ENCODE measurements at places on chromosomes 13 and 19.

GRCh38 chr13:49645451-49645850, 17.1 kb downstream of the ARL11 start:
- DNase-seq: no peak

- DNase-seq: no peak
These were observed 4.2 kb upstream of the PAFAH1B3 start for GRCh38 chr19:42306646-42307045.

DNA sequence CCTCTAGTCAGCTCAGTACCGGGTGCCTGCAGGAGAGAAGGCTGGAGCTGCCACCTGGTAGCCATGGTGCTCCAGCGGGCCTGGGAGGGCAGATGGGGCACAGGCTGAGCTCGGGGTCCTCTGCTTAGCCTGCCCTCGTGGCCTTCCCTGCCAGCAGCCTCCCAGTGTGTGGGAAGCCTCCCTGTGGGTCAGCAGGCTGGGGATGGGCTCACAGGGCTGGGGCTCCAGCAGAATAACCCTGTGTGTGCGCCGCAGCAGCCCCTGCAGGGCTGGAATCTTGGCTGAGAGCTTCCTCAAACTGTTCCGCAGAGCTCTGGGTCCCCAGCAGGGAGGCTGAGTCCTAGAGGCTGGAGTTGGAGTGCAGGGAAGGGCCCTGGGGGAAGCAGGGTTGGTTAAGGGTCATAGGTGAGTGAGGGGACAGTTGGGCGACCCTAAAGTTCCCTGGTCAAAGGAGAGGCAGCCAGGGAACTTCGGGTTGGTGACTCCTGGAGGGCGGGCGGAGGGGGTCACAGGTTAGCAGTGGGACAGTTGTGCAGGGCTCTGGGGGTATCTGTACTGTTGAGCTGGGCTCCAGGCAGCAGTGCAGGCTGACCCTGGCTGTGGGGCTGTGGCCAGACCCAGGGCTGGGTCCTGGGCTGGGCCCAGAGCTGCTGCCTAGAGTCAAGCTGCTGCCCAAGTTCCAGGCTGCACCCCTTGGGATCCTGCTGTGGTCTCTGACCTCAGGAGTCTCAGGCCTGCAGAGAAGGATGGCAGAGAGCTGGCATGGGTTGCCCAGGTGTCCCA, 14.0 kb downstream of the ARHGAP33 start:
- DNase-seq: no peak

- DNase-seq: no peak
These were observed 3.8 kb upstream of the CDC37 start for GRCh38 chr19:10407096-10407495.

GRCh38 chr19:18742324-18742723, 48.8 kb downstream of the COMP start:
- DNase-seq: no peak

- DNase-seq: no peak
These were observed 85.4 kb upstream of the TM9SF2 start for GRCh38 chr13:99415851-99416331.

DNA sequence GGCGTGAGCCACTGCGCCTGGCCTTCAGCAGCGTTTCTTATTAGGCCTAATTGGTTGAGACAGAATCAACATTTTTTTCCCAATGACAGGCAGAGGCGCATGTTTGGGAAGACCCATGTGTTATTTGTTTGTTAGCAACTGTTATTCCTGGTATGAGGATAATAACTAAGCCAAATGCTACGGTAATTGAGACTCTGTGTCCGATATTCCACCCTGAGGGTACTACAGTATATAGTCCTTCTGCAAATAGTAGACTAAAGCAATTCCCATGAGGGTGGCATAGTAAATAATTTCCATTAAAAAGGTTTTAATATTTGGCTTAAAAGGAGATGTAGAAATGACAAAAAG, 18.4 kb upstream of the CCL25 start:
- DNase-seq: no peak

- DNase-seq: no peak
These were observed 100.9 kb downstream of the MYCBP2 start for GRCh38 chr13:77225946-77226345.

GRCh38 chr19:13623716-13624710, 117.7 kb upstream of the CACNA1A start:
- no peak for DNase-seq

DNA sequence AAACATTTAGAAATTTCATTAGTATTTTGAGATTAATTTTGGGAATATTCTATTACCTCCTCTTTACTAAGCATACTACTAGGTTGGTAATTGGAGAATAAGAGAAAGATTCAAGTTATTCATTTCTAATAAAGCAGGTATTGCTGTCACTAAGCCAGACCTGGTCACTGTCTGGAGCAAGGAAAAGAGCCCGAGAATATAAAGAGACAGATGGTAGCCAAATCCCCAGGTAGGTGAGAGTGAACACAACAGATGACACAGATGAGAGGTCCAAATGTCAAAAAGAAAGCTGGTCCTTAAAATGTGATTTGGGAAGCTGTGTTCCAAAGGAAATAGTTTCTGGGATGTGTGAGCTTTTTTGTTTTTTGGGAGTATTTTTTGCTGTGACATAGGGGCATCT, 128.6 kb downstream of the ZNF100 start:
- DNase-seq: no peak

DNA sequence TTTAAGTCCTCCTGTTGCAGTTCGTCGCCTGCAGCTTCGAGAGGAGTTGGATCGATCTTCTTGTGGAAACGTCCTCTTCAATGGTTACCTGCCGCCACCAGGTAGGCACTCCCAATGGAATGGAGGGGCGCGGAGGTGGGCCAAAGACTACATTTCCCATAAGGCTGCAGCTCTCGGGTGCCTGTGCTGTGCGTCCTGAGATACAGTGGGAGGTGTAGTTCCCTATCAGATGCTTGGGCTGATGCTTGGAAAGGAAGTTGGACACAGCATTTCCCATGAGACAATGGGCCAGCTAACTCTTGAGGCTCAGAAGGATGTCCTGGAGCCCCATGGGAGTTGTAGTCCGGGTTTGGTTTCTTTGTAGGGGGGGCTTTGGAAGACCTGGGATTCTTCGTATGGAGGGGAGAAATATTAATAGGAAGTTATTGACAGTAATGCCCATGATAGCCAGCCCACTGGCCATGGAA, 1.8 kb downstream of the SHKBP1 start:
- no peak for DNase-seq

GRCh38 chr19:30879225-30879624, 470.0 kb downstream of the TSHZ3 start:
- DNase-seq: no peak

- no peak for DNase-seq
These were observed 835.9 kb downstream of the UQCRFS1 start for GRCh38 chr19:28377077-28377476.

GRCh38 chr13:20404488-20405222, 121.0 kb downstream of the CRYL1 start:
- peak; percentile 54 for DNase-seq

DNA sequence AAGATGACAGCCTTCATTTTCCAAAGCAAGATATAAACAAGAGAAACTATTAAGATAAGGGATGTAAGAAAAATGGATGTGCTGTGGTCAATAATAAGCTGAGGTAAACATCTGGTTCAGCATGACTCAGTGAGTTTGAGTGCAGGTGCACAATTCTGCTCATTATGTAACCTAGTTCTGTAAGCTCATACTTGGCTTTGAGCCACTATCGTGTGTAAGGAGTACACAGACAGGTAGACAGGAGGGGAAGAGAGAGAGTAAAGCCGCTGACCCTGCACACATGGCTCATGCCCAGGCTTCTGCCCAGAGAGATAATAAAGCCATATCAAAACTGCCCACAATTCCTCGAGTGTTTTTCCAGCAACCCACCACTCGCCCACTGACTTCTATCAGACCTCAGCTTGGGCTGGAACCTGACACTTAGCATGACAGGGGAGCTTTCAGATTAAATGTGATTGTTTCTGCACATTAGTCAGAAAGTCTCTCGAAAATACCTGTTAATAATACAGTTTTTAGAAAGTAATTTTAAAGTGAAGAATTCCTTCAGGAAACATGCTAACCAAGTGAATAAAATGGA, 51.7 kb downstream of the ZNF91 start:
- no peak for DNase-seq

DNA sequence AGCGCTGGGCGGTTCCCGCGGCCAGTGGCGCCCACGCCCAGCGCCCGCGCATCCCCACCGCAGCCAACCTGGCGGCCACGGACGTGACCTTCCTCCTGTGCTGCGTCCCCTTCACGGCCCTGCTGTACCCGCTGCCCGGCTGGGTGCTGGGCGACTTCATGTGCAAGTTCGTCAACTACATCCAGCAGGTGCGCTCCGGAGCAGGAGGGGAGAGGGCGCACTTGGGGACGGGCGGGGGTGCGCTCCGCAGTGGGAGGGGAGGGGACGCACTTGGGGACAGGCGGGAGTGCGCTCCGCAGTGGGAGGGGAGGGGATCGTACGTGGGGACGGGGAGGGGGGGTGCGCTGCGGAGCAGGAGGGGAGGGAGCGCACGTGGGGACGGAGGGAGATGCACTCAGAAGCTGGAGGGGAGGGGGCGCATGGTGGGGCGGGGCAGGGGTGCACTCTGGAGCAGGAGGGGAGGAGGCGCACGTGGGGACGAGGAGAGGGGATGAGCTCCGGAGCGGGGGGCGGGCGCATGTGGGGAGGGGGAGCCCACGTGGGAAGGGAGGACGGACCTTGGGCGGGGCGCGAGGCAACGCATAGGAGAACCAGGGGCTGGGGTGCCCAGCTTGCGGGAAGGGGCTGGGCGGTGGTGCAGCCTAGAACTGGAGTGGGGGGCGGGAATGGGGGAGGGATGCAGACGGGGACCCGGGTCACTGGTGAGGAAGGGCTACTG, 1.5 kb downstream of the KISS1R start:
- DNase-seq: no peak

DNA sequence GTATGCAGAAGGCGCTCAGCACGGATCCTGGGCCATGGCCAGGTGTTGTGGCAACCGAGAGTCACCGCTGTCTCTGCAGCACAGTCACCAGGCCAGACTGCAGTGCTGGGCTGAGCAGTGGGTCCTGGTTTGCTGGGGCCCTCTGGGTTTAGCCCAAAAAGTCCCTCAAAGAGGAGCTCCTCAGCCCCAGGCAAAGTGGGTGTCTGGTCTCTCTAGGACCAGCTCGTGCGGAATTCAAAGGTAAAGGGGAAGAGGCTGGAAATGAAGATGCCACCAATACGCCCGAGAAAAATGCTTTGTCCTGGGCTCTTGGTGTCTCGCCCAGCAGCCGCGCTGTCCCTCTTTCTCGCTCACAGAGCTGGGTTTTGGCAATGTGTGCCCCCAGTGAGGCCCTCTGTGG, 38.5 kb upstream of the ANKRD10 start:
- no peak for DNase-seq

DNA sequence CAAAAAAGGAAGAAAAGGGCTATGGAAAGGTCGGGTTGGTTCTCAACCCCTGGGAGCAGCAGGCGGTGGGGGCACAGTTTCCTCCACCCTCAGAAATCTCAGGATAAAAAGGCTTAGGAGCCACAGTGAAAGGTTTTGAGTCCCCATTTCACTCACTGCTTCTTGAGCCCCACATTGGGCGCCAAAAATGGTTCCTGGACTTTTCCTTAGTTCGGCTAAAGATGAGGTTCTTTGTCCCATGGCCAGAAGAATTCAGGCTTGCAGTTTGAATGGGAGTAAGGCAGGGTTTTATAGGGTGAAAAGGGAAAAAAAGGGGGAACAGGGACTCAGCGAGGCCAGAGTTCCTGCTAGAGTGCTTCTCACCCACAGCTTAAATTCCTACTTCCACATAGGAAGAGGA, 179.5 kb downstream of the GGACT start:
- DNase-seq: no peak

GRCh38 chr19:46546194-46546896, 50.7 kb upstream of the PNMA8B start:
- DNase-seq: peak; percentile 54

DNA sequence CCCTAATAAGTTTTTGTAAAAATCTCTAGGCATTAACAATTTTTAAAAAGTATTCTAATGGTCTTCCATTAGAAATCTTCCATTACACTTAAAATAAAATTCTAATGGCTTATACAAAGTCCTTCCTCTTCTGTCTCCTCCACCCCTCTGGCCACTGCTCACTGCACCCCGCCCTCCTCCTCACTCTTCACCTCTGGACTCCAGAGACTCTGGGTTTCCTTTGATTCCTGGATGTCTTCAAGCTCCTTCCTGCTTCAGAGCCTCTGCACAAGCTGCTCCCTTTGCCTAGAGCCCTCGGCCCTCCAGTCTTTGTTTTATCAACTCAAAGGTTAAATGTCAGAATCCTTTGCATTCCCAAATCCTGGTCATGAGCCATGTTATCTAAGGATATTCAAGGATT, 20.8 kb downstream of the TNFSF14 start:
- DNase-seq: no peak

- DNase-seq: no peak
These were observed 4.2 kb downstream of the KLK3 start for GRCh38 chr19:50858886-50859285.

DNA sequence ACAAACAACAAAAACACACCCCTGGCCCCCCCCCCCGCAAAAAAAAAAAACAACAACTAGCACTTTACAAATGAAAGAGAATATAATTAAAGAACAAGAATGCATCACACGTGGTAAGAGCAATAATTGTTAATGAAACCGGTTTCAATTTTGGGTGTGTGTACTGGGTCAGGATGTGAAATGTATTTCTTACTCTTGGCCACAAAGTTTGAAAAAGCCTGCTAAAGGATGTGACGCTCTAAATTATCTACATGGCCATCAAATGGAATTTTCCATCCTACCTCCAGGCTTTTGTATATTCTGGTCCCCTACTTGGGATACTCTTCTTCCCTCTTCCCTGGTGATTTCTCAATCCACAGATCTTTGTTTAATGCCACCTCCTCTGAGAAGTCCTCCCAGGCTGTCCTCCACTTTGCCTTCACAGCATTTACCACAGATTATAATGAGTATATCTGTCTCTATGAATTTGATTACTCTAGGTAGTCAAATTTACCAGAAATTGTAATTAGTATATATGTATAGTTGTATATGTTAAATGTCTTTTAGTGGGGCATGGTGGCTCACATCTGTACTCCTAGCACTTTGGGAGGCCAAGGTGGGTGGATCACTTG, 2.1 kb downstream of the SARS2 start:
- DNase-seq: no peak

- DNase-seq: no peak
These were observed 26.3 kb downstream of the F2RL3 start for GRCh38 chr19:16915135-16915534.

DNA sequence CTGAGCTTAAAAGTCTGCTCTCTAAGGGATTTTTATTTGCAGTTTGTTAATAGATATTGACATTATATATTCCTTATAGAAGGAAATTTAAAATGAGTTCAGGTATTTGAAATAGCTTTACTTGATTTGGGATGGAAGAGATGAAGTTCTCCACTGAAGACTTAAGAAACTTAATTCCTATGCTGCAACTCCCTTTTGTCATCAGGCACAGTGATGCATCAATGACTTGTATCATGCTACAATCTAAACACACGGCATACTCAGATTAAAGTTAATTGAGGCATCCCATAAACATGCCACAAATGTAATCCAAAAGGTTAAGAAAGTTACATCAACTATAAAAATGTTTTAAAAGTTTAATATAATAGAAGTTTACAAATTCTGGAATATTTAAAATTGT, 109.0 kb downstream of the STARD13 start:
- DNase-seq: no peak

Data from type B pancreatic cell (in vitro differentiated cells).